Fibroblast of lung (primary cell): ENCODE measurements at places on chromosomes 5 and 9. TPM values are rescaled to one million over a fixed set of nuclear protein-coding genes. Genes with fewer than 3 reads are reported as not detected.
A peak's percentile ranks its signal among the peaks of the same experiment; 100 is the strongest.

GRCh38 chr5:105905392-105905791, 1765.3 kb downstream of the EFNA5 start:
- peak; percentile 53 for DNase-seq

DNA sequence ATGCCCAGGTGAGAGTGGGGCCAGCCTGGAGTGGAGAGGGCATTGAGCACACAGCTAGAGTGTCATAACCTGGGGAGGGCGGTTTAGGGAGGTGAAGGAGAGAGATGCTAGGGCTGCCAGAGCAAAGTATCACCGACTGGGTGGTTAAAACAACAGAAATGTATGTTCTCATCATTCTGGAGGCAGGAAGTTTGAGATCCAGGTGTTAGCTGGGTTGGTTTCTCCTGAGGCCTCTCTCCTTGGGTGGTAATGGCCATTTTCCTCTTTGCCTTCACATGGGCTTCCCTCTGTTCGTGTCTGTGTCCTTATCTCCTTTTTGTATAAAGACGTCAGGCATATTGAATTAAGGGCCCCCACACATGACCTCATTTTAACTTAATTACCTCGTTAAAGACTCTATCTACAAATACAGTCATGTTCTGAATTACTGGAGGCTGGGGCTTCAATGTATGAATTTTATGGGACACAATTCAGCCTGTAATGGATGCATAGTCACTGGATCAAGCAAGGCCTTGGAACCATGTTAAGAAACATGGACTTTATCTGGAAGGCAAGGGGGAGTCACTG, 118.6 kb upstream of the IL12B start:
- no peak for DNase-seq

DNA sequence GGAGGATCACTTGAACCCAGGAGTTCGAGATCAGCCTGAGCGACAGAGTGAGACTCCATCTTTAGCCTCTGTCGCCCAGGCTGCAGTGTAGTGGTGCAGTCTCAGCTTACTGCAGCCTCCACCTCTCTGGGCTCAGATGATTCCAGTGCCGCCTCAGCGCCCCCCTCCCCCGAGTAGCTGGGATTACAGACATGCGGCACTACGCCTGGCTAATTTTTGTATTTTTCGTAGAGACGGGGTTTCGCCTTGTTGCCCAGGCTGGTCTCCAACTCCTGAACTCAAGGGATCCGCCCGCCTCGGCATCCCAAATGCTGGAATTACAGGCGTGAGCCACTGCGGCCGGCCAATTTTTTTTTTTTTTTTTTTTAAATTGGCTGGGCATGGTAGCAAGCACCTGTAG, 2.3 kb upstream of the HSPA9 start:
- no peak for DNase-seq

GRCh38 chr5:38141665-38142064, 116.7 kb upstream of the EGFLAM start:
- DNase-seq = no peak

DNA sequence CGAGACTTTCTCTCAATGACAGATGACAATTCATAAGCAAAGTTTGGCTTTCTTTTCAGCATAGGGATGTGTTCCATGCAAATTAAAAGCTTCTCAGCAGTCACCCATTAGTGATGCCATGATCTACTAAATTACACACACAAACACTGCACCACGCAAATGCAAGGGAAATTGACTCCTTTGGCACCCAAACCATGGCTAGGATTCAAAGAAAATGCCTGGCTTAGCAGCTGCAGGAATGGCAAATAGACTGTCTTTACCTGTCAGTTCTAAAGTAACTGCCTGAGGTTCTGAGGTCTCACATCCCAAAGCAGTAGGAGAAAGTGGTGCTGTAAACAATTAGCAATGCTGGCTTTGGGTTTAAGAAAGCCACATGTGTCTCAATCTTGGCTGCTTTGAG, 108.6 kb upstream of the ATP10B start:
- no peak for DNase-seq

- DNase-seq = no peak
Measured at GRCh38 chr5:97842687-97843086, 659.6 kb upstream of the RIOK2 start.

The ZNG1C gene
- 26.1 and 33.7 TPM in 2 replicates for polyA plus RNA-seq

GRCh38 chr5:168327019-168327421, 35.6 kb downstream of the WWC1 start:
- DNase-seq = no peak

The C1QTNF3 gene
- polyA plus RNA-seq = 0.42 and 0.68 TPM in 2 replicates

DNA sequence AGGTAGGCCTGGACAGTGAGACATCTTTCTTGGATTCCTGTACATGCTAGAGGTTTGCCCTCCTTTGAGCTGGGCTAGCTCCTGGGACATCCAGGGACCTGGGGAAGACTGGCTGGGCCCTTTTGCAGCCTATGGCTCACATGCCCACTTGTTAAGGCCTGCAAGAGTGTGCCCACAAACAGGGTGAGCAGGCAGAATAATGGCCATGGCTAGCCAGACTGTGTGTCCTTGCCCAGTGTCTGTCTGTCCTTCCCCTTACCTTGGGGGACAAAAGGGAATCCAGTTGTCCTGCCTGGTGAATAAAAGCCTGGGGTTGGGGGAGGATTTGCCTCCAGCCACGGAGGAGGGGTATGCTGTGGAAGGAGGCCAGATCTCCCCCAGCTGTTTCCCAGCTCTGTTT, 13.0 kb upstream of the CXXC5 start:
- no peak for DNase-seq

- peak; percentile 56 for DNase-seq
Measured at GRCh38 chr5:127875235-127876021, 172.2 kb downstream of the CCDC192 start.

DNA sequence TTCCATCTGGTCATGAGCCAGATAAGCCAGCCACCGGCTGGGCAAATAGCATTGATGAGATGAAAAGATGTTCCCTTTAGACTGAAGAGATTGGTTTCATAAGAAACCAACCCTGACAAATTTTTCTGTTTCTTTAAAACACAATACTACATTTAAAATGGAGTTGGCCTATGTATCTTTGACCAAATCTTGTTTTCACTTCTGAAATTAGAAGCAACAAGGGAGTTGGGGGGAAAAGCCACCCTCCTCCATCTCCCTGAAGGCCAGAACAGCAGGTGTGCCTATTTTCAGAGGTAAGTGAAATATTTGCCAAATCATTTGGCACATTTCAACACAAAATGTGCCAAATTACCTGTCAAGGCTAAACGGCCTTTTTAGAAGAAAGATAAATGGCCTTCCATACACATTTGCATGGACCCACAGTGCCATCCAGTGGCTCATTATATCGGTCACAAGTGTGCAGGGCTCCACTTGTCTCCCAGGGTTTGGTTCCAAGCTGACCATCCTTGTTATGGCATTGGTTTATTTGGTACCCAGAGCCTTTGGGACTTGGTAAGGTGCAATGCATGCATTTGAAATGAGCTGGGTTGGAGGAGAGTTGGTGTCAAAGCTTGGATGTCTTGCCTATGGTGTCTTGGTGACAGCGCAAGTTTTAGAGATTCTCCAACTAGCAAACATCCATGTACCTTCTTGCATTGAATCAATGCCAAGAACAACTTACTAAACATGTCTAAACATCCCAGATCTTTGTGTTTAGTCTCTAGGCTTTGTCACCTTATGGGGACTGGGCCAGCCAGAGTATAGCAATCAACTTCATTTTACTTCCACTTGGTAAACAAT, 372.0 kb upstream of the KIF2A start:
- peak; percentile 59 for DNase-seq

DNA sequence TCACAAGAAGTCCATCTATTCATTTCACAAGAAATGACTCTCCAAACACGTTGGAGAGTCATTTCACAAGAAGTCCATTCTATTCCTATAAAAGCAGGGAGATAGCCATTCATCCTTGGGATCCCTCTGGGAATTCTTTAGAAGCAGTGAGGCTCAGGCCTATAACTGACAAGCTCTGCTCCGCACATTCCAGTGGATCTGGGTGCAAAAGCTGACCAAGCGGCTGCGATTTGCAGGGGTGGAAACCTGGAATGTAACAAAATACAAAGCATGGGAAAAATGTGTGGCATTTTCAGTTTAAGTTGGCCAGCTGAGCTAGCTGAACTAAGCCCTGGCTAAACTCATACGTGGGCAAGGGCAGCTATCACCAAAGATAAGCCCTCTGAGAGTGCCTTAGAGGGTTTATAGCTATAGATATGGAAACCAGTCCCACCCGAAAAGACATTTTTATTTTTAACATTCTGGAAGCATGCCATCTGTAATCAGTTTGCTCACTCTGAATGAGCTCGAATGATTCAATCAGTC, 8.7 kb downstream of the TAS2R1 start:
- peak; percentile 74 for DNase-seq

The OR13J1 gene
- polyA plus RNA-seq = not detected in 2 replicates

DNA sequence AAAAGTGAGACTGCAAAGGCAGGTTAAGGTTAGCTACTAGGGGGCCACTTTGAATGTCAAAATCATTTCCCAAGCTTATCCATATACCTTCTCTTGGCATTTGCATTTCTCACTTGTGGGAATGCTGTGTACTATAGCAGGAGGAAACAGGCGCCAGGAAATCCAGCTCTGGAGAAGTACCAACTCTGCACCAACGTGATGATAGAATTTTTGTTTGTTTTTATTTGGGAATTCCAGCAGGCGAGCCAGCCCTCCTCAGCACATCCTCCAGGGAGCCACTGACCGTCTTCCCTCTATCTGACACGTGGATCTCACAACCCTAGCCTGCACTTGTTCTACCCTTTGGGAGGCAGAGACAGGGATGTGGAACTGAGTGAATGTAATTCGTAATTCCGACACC, 318.0 kb downstream of the ACTL7B start:
- peak; percentile 19 for DNase-seq

DNA sequence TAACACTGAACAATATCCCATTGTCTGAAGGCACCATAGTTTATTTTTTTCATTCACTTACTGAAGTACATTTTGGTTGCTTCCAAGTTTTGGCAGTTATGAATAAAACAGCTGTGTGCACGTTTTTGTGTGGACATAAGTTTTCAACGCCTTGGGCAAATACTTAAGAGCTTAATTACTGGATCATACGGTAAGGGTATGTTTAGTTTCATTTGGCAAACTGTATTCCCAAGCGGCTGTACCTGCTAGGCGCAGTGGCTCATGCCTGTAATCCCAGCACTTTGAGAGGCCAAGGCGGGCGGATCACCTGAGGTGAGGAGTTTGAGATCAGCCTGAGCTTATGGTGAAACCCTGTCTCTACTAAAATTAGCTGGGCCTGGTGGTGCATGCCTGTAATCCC, 63.7 kb upstream of the FAM120A start:
- no peak for DNase-seq

DNA sequence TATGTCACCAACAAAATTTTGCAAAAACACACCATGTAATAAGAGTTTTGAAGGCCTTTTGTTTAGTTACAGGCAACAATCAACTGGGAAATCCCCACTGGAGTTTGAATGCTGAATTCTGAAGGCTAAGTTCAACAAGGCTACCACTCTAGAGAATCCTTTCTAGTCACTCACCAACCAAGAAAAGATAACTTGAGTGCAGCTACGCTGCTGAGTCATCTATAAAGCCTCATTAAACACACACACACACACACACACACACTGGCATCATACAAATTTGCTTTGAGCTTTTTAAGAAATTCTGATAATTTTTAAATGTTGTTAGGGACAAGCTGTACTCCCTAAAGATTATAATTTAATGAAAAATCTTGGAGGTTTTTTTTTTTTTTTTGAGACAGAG, 219.6 kb downstream of the DENND1A start:
- peak; percentile 53 for DNase-seq

The TNFSF8 gene
- not detected in 2 replicates for polyA plus RNA-seq

DNA sequence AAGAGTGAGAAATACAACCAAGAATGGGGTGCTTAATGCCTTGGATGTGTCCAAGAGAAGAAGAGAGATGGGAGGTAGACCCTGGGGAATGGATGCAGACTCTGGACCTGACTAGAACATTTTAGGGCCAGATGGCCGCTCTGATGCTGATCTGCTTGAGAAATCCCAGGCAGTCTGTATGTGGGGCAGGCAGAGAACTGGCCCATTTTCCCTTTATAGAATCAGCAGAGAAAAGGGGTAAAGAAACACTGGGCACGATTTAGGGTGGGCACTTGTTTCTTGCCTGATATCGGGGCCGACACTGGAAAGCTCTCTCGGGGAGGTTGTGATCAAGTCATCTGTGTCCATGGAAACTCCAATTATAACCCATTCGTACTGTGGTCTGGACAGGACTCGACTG, 118.5 kb upstream of the FSTL4 start:
- no peak for DNase-seq

The NR2F1-AS1 gene
- polyA plus RNA-seq = 22.4 and 29.6 TPM in 2 replicates

The OR13C4 gene
- polyA plus RNA-seq = not detected in 2 replicates

- DNase-seq = peak; percentile 72
Measured at GRCh38 chr5:169873642-169874041, 106.7 kb downstream of the INSYN2B start.

The FBXL7 gene
- polyA plus RNA-seq = 12.9 and 15.3 TPM in 2 replicates

DNA sequence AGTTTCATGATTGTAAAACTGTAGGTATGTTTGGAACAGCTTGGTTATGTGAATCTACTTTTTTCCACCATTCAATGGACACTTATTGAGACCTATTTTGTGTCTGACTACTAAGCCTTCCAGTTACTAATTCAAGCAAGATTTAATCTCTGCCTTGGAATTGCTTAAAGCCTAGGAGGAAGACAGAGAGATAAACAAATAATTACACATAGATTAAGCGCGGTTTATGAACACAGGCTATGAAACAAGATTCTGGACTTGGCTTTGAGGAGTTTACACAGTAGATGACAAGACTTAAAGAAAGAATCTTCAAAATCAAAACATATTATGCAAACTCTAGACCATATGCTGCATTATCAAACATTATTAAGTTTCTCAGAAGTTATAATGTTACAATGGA, 340.4 kb downstream of the RASEF start:
- DNase-seq = peak; percentile 12

GRCh38 chr5:80097451-80097850, 62.3 kb downstream of the THBS4 start:
- peak; percentile 11 for DNase-seq

The SH3GL2 gene
- 0.10 TPM in 1 of 2 replicates, not detected in the other for polyA plus RNA-seq

The PCA3 gene
- not detected in 2 replicates for polyA plus RNA-seq

DNA sequence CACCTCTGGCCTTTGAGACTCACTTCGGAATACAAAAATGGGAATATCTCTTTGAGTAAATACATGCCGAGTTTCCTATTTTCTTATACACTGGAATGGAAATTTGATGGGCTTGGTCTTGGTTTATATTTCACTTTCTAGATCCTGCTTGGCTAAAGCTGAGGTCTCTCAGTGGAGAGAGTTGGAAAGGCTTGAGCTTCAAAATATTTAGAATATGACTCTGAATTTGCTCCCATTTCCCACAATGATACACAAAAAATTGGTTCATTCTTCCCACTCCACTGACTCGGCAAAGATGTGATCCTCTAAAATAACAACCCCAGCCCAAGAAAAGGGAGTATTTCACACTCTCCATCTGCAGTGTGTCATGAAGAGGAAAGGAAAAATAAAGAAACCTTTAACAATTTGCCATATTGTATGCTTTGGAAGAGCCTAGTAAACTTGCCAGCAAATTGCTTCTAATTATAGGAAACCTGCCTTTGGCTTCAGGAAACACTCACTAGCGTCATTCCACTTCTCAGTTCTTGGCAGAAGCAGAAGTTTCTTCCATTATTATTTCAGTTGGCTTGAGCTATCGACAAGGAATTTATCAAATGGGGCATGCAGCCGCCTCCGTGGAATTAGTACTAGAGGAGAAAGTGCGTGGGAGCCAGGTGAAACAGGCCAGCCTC, 302.9 kb downstream of the NSG2 start:
- peak; percentile 90 for DNase-seq

The ORM1 gene
- polyA plus RNA-seq = not detected in 2 replicates
